ENCODE measurements at places on chromosomes 2 and 18.

DNA sequence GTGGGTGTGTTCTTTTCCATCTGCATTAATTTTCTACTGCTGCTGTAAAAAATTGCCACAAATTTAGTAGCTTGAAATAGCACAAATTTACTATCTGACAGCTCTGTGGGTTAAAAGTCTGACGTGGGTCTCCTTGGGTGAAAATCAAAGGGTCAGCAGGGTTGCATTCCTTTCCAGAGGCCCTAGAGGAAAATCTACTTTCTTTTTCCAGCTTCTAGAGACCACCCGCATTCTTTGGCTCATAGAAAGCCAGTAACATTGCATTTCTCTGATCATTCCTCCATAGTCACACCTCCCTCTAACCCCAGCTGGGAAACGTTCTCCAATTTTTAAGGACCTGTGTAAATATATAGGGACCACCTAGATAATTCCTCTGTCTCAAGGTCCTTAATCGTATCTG, 128.8 kb downstream of the ATL2 start:
- DNase-seq: no peak

DNA sequence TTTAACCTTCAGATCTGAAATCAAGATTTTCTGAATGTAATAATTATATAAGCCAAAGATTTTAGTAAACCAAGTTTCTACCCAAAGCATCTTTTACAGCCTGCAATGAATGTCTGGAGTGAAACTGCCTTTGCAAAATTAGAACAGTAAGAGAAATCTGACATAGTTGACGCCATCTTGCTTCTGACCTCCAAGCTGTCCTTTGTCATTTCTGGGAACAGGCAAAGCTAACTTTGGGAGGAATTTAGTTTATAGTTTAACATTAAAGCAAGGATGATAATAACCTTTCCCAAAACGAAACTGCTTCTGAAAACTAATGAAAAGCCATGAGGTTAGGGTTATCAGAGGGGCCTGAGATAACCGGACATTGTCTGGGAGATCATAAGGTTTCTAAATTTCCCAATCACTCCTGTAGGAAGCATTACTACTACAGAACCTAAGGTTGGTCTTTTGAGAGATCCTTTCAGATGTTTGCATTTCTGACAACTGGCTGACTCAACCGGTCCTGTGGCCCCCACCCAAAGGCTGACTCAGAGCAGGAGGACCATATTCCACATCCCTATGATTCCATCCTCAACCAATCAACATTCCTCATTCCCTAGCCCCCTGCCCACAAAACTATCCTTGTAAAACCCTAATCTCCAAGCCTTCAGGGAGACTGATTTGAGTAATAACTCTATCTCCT, 124.5 kb downstream of the TMEM131 start:
- peak; percentile 88 for DNase-seq

- DNase-seq: peak; percentile 31
Observed at GRCh38 chr2:33673937-33674336, 74.8 kb upstream of the FAM98A start.

DNA sequence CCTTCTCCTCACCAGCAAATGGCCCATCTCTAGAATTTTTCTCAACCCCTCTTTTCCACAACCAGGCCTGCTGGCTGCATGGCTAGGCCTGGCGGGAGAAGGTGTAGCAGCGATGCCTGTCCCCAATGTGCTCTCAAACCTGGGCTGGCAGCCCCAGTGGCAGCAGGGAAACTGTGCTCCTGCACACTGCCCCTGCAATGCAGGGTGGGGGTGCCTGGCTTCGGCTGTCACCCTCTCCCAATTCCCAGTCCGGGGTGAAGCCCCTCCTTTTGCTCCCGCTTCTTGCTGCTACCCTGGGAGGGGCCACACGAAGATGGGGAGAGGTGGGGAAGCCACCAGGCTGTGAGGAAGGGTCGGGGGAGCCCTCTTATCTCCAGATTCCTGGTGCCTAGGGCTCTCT, 36.1 kb upstream of the OTOF start:
- DNase-seq: no peak

DNA sequence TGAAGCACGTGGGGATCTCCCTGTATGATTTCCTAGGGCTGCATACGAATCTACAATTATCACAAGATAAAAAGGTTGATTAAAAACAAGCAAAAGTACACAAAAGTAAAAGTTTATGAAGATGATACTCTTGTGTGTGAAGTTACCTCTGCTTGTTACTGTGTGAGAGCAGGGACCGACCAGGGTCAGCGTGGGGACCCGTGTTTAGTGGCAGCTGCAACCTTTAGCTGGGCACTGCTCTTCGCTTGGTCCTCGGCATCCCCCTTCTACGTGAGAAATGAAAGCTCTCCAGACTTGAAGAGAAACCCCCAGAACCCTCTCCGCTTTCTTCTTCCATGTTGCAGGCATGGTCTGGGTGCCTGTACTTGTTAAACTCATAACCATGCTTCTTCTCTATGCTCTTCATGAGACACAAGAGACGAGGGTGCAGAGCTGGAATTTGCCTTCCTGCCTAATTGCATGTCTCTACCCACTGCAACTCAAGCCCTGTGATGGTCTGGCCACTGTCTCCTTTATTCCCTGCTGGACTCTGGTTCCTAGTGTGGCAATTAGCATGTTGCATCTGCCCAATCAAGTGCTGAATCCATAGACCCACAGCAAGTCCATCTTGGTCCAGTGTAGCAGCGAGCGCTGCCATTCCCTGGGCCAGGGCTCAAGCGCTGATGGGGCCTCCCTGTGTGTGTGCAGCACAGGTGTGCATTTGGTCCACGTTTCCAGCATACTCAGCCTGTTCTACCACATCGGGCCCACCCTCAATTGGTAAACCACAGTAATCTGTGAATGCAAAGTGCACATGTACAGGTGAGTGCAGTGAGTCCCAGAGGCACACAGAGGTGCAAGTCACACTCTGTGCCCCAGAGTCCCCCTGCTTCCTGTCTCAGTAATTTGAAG, 88.5 kb downstream of the TWIST2 start:
- no peak for DNase-seq

GRCh38 chr2:234444893-234445292, 52.0 kb downstream of the ARL4C start:
- peak; percentile 59 for DNase-seq

DNA sequence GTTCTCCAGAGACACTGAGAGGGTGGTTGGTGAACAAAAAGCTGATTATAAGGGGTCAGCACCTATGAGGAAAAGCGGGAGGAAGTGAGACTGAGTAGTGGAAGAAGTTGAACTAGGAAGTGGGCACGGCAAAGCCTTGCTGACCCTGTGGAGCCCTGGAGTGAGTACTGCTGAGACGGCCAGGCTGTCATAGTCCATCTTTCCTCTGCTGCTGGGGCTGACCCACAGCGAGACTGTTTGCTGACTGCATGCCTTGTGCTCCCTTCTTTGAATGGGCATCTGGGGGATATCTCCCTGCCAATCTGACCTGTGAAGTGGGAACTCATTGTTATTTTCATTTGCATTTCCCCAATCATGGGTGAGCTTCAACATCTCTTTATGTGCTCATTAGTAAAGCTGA, 92.4 kb upstream of the LDAH start:
- no peak for DNase-seq

DNA sequence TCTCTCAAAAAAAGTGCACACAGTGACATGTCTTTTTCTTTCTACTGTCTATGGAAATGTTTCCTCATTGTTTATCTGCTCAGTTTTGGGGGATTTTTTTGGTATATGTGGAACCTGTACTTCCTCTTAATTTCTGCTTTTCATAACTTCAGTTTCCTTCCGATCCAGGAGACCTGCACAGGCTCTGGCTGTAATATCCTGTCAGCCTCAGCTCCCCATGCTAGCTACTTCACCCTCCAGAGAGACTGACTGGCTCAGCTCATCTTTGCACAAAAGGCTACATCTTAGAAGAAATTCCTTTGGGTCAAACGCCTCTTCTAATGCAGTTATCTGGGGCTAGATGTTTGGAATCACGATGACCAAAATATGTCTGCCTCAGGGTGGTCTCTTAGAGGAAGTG, 378.4 kb downstream of the RND3 start:
- DNase-seq: no peak

DNA sequence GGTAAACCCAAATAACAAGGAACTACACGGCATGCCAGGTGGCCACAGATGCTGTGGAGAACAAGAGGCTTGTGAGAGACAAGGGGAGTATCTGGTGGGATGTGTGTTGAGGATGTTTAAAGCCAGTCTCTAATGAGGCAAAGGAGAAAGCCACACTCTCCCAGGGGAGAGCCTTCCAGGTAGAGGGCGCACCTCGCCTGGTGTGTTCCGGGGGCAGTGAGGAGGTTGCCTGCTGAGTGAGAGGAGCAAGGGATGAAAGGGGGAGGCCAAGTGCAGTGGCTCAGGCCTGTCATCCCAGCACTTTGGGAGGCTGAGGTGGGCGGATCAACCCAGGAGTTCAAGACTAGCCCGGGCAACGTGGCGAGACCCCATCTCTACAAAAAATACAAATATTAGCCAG, 16.2 kb downstream of the SAG start:
- DNase-seq: no peak

DNA sequence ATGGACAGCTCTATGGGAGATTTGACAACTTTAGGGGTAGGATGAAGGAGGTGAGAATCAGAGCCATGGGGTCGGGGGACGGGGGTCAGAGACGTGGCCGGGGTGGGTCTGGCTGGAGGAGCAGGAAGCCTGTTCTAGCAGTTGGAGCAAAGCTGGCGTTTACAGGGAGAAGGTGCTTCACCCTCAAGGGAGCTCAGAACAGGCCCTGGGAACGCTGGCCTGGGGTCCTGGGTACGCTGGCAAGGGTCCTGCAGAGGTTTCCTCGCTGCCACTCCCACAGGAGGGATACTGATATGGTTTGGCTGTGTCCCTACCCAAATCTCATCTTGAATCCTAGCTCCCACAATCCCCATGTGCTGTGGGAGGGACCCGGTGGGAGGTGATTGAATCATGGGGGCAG, 205.0 kb upstream of the ARL4C start:
- DNase-seq: no peak

DNA sequence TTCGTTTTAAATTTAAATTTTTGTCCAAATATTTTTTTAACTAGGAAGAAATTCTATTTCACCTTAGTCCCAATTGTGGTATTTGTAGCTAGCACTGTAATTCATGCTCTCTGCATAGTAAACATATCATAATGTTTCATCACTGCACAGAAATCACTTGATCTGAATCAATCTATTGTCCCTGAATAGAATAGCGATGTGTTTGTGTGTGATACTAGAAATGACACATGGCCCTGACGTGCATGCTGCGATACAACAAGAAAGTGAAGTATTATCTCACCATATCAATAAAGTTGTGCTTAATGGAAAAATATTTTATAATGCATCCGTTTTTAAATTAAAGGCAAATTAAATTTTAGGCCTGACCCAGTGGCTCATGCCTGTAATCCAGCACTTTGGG, 10.0 kb downstream of the TTL start:
- DNase-seq: no peak

DNA sequence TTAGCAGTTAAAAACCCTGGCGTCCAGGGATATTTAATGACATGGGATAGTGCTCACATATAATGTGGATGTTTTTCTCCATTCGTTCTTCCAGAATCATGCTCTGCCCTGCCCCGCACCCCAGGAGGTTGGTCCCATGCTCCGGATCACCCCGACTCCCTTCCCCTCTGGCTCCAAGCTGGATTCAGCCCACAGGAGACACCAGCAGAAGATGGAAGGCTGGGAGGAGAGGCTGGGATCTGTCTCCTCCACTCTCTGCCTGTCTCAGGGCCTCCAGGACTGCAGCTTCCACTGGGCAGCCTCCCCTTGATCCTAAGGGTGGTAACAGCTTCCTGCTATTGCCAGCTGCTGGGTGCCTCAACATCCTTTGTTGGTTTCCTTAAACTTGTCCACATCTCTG, 24.5 kb downstream of the TMEM177 start:
- no peak for DNase-seq

- DNase-seq: no peak
Observed at GRCh38 chr2:85414761-85415553, 3.6 kb upstream of the SH2D6 start.

DNA sequence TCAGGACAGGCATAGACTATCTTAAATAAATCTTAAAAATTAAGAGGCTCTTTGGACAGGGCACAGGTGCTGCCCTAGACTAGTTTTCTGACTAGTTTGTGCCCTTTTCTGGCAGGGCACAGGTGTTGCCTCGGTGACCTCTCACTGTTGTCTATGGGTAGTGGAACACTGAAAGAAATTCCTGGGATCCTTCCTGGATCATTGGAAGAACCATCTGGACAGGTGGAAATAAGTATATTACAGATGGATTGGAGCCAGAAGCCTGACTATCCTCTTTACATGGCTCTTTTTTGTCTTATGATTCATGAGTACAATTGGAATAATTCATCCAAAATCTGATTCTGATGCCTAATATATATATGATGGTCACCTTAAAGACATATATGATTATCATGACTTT, 286.6 kb downstream of the RIT2 start:
- DNase-seq: no peak

GRCh38 chr2:138012082-138012481, 47.8 kb downstream of the HNMT start:
- DNase-seq: no peak

- no peak for DNase-seq
Observed at GRCh38 chr18:79516441-79516931, 120.8 kb downstream of the NFATC1 start.

DNA sequence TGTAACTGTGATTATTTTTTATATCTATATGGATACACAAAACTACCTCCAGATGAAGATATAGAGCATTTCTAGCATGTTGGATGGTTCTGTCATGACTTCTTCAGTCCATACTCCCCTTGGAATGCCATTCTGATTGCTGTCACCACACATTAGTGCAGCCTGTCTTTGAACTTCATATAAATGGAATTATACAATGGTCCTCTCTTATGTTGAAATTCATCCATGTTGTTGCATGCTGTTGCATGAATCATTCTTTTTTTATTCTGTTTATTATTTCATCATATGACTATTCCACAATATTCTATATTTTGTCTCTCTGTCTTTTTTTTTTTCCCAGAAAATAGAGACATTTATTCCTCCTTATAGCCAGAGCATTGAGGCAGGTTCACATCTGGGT, 74.1 kb downstream of the OSBPL6 start:
- DNase-seq: peak; percentile 28

DNA sequence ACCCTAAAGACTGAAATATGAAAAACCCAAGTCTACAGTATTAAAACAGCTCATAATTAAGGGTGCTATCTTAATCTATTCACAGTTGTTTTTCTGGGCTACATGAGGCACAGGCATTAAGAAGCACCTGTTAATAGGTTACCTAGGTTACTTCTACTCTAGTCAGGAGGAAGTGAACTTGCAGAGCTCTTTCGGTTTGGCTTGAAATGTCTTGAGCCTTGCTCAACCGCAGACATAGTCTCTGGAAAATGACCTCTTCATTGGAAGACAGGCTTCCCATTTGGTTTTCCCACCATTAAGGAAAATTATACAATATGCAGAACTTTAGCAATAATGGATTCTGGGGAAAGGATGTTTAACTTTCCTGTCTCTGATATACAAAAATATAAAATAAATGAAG, 142.3 kb upstream of the KCNJ3 start:
- no peak for DNase-seq

GRCh38 chr2:147501968-147502367, 342.9 kb upstream of the ACVR2A start:
- DNase-seq: no peak

- no peak for DNase-seq
Observed at GRCh38 chr2:134855709-134856108, 17.3 kb downstream of the ACMSD start.

Measured in fibroblast of mammary gland (primary cell).